ENCODE measurements at places on chromosomes 1 and 21.

DNA sequence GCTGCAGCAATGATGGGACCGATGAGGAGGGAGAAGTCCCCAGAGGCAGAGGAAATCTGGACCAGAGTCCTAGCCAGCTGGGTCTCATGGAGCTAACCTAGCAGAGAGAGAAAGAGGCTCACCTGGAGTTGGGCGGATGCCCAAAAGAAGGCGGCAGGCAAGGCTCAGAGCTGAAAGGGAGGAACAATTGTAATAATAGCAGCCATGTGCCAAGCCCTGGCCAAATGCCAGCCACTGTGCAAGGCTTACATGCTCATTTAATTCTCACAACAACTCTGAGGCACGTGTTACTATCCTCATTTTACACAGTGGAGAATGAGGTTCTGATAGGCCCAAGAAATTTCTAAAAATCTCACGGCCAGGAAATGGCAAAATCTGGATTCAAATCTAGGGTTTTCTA lies 50.0 kb upstream of the ZNF648 start:
- DNase-seq = no peak

- peak; percentile 97 for DNase-seq
These were observed 44.1 kb downstream of the UCK2 start for GRCh38 chr1:165871311-165872067.

DNA sequence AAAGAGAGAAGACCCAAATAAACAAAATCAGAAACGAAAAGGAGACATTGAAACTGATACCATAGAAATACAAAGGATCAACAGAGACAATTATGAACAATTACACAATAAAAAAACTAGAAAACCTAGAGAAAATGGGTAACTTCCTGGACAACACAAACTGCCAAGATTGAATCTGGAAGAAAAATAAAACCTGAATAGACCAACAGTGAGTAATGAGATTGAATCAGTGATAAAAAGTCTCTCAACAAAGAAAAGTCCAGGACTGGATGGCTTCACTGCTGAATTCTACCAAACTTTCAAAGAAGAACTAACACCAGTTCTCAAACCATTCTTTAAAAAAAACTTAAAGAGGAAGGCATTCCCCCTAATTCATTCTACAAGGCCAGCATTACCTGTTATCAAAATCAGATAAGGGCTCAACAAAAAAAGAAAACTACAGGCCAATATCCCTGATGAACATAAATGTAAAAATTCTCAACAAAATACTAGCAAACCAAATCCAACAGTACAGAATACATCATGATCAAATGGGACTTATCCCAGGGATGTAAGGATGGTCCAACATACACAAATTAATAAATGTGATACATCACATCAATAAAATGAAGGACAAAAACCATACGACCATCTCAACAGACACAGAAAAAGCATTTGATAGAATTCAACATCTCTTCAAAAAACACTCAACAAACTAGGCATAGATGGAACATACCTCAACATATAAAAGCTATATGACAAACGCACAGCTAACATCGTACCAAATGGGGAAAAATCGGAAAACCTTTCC lies 119.9 kb downstream of the ACBD6 start:
- DNase-seq = no peak

- no peak for DNase-seq
These were observed 41.5 kb downstream of the LRRC53 start for GRCh38 chr1:74470936-74471335.

DNA sequence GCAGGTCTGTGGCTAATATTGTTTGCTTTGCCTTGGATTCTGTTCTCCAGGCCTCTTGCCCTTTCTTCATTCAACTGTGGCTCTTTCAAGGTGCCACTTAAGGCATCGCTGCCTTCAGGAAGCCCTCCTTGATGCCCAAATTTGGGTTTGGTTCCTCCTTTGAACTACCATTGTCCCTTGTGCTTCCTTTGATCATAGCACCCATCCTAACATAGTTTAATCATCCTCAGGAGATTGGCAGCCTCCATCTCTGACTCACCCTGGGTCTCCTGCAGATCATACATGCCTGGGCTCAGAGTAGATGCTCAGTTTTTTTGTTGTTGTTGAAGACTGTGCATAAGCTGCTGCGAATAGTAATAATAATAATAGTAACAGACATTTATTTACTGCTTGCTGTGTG lies 54.4 kb upstream of the ACOT11 start:
- DNase-seq = no peak

GRCh38 chr1:78651241-78651640 lies 1.6 kb downstream of the IFI44 start:
- peak; percentile 2 for DNase-seq

DNA sequence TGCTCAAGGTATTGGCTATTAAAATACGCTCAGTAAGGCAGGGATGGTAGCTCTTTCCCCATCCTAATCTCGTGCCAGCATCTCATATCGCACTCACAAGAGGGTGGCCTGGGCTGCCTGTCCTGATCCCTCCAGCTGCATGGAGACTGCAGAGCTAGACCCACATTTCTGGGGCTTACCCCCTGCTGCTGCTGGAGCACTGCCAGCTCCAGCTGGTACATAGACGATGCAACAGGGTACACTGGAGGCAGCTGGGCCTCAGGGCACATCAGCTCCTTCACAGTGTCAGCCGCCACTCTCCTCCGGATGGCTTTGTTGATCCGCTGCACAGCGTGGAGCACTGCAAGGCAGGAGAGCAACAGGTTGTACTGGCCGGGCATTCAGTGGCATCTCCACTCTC lies 16.0 kb downstream of the IQGAP3 start:
- no peak for DNase-seq

- DNase-seq = peak; percentile 81
These were observed 400.1 kb downstream of the NEGR1 start for GRCh38 chr1:71882226-71882625.

DNA sequence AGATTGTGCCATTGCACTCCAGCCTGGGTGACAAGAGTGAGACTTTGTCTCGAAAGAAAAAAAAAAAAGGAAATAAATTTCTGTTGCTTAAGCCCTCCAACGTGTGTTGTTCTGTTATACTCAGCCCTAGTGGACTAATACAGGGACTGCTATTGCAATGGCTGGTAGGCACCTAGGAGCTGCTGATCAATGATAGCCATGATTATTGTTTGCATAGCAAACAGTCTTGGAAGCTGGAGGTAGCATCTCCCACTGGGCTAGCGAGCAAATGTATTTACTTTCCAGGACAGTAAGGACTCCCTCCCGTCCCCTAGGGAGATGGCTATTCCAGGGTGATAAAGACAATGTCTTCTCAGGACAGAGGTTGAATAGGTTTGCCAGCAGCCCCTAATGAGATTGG lies 13.5 kb upstream of the TNFRSF8 start:
- DNase-seq = no peak

DNA sequence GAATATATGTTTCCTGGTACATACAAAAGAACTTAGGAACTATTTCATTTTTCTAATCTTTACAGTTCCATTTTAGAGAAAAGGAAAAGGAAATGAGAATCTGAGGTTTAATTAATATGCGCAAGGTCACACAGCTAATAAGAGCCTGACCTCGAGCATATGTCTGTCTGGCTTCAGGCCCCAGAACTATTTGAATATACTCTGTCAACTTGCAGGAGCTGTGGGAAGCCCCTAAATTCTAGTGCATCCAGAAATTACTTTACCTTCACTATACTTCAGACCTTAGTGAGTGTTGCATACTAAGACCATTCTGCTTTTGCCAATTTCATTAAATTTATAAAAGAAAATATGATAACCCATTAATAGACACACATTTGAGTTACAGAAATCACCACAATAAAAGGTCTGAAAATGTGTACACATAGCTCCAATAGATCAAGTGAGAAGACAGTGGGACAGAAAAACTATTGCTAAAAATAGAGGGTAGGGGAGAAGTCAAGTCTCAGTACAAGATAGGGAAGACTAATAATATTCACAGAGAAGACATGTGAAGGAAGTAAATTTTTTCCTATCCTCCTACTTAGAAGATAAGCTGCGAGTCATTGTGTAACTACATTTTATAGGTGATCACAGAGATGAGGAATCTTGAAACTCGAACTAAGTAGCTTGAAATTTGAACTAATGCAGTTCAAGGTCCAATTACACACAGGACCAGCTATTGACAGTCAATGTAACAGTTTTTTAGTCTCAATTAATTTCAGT lies 3.8 kb downstream of the RGS13 start:
- DNase-seq = peak; percentile 56

DNA sequence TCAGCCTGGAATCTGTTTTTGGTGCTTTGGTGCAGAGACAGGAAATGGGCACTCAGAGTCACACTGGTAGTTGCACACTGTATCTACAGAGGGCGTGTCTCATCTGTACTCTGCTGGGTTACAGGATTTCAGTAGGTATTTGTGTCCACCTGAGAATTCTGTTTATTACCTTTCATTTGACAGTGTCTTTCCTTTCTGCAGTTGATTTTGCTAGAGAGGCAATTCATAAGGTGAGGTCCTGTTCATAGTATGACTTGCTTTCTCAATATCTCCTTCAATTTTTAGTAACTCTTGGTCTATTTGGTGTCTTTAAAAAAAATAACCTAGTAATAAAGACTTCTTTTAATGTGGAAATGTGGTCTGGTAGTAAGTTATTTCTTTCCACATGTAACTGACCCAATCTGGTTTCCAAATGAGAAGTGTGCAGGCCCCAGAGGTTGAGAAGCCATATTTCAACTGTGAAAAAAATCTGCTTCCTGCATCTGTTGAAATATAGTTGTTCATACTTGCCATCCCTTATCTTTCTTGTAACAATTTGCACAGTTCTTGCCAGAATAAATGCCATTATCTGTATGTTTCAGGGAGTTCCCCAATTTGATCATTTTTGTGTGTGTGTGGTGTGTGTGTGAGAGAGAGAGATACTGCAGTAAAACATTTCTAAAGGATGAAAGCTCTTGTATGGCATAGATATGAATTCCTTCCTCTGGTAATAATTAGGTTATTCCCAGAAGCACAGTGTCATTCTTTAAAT lies 78.4 kb upstream of the DNAJC6 start:
- DNase-seq = no peak

- DNase-seq = no peak
These were observed 12.8 kb upstream of the ECE1 start for GRCh38 chr1:21302747-21303715.

- DNase-seq = peak; percentile 6
These were observed 789.2 kb upstream of the RGS18 start for GRCh38 chr1:191368891-191369654.

DNA sequence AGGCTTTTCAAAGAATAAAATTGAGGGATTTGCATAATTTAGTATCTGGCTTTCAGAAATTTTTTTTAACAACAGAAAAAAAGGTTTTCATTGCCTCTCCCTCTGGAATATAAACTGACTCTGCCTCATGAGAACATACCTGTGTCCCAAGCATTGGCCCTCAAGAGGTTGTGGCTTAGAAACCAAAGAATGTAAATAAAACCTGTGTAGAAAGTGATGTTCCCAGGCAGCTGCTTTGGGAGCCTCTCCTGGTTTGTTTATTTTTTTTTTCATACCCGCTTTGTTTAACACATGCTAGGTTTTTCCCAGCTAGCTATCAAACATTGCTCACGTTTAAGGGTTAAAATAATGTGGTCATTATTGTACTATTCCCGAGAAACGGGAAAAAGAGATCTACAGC lies 40.5 kb upstream of the IFNAR2 start:
- DNase-seq = no peak

GRCh38 chr1:62208087-62208486 lies 13.4 kb downstream of the L1TD1 start:
- DNase-seq = no peak

GRCh38 chr1:119541389-119541788 lies 34.4 kb downstream of the HSD3B1 start:
- no peak for DNase-seq

DNA sequence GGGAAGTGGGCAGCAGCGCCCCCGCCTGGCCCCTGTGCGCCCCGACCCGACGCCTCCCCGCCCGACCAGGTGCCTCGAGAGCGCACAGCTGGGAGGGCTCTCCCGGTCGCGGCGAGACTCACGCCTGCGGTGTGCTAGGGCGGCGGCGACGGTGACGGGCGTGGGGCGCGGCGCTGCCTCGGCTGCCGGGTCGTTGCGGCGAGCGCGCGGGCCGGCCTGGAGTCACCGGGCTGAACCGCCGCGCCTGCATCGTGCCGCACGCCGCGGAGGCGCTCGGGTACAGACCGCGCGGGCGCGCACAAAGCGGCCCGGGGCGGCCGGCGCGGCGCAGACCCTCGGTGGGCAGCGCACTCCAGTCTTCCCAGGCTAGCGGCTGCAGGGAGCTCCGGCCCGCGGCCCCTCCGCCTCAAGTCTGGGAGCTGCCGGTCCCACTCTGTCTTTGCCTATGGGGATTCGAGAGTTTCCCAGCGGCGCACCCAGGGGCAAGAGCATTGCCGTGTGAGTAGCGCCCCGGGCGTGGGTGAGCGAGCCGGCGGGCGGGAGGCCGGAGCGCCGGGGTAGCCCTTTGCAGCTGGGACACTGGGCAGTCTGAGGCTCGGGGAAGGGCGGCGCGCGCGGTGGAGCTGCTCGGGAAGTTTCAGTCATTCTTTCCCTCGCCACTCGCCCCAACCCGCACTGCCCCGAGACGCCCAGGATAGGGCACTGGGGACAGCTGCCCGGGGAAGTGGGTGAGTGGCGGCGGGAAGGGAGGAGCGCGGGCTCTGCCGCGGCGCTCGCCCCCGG lies at the start of gene SLC35F3:
TSS of gene SLC35F3 (plus strand) at position 44 of the 783 bp plus-strand sequence.
- no peak for DNase-seq

GRCh38 chr1:62530516-62531154 lies 66.7 kb upstream of the ANGPTL3 start:
- DNase-seq = no peak

GRCh38 chr1:82646336-82646735 lies 845.6 kb downstream of the ADGRL2 start:
- no peak for DNase-seq

GRCh38 chr1:1168451-1169411 lies 4.9 kb upstream of the TTLL10 start:
- DNase-seq = peak; percentile 40
